Large intestine (tissue), 12 donors: ENCODE measurements at places on chromosomes 11 and 22. TPM values are rescaled to one million over a fixed set of nuclear protein-coding genes. Genes with fewer than 3 reads are reported as not detected.
A peak's percentile ranks its signal among the peaks of the same experiment; 100 is the strongest.

- no peak for DNase-seq
- H3K4me3 ChIP-seq: no peak overlapping the region
- H3K27me3 ChIP-seq: no peaks in the 10 kb centered on the region
- no peak overlapping the region for H3K27ac ChIP-seq
These were observed 26.5 kb downstream of the TRIM77 start for GRCh38 chr11:89736566-89736965.

DNA sequence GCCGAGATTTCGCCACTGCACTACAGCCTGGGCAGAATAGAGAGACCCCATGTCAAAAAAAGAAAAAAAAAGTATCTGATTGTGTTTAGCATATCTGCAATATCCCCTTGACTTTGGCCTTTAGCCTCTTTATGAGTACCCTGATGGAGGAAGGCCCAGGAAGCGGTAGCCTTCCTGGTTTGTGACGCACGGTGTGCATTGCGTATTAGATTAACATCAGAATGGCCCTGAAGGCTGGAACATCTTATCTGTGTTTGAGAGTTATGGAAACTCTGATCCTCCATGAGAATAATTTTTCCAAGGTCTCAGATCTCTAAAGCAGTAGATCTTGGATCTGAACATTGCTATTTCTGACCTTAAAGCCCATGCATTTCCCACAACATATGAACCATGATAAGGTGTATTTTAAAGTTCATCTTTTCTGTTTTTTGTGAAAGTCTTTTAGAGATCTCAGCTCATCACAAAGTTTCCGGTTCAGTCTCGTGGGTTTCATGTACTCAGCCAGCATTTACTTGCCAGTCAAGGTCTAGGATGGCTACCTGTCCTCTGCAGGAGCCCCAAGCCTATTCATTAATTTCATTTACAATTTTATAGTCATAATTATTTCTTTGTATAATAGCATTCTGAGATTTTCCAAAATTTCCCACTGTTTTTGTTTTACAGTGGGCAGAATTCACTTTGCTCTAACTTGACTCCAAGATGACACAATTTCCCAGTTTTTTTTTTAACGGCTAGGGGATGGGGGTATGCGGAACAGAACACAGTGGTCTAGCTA is 605 bp upstream of the FDX1 start:
- no peaks in the 10 kb centered on the region for H3K36me3 ChIP-seq
- H3K27ac ChIP-seq: peak overlapping the region; percentile 62
- H3K27me3 ChIP-seq: no peaks in the 10 kb centered on the region
- H3K4me1 ChIP-seq: peaks cover 27% of the 10 kb centered on the region
- DNase-seq: no peak

Gene GAL3ST3
- 0.39 TPM for polyA plus RNA-seq

Gene CCDC73
- 0.10 TPM for polyA plus RNA-seq

Gene ME3
- 25.0 TPM for polyA plus RNA-seq

DNA sequence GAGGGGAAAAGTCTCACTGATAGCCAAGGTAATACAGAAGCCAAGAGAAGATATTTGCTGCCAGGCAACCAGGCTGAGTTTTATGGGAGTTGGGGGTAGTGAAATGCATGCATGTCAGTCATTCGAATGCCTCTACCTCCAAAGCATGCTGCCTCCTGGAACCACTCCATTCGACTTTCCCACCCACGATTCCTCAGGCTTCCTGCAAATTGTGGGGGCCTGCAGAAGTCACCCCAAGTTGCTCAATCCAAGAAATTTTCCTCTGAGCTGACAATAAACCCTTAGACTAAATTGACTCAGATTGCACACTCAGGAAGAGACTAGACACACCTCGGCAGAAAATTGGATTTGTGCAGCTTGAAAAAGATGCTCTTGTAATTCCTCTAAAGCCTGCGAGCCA is 73.6 kb upstream of the GRK3 start:
- no peak overlapping the region for H3K27ac ChIP-seq
- peaks cover 8% of the 10 kb centered on the region for H3K4me1 ChIP-seq
- H3K27me3 ChIP-seq: peaks cover 6% of the 10 kb centered on the region
- DNase-seq: no peak
- H3K4me3 ChIP-seq: no peak overlapping the region

DNA sequence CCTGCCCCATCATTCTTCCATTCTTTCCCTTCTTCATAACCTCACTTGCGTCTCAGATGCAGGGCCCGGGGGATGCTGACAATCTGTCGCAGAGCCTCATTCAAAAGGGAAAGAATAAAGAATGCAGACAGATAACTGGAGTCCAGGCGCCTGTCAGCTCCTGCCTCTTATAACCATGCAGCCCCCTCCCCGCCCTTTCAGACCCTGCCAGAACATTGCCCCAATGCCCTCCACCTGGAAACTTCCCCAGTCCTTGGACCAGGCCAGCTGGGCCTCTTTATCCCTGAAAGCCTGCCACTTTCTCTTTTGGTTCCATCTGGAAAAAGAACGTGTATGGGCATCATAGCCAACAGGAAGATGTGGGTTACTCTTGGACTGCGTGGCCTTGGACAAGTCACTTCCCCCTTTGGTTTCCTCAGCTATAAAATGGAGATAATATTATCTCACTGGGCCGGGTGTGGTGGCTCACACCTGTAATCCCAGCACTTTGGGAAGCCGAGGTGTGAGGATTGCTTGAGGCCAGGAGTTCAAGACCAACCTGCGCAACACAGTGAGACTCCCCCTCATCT is 2.1 kb upstream of the TCF20 start:
- H3K27ac ChIP-seq: peak overlapping the region; percentile 59
- H3K4me3 ChIP-seq: no peak overlapping the region
- H3K27me3 ChIP-seq: no peaks in the 10 kb centered on the region
- DNase-seq: no peak
- H3K4me1 ChIP-seq: peaks cover 17% of the 10 kb centered on the region

DNA sequence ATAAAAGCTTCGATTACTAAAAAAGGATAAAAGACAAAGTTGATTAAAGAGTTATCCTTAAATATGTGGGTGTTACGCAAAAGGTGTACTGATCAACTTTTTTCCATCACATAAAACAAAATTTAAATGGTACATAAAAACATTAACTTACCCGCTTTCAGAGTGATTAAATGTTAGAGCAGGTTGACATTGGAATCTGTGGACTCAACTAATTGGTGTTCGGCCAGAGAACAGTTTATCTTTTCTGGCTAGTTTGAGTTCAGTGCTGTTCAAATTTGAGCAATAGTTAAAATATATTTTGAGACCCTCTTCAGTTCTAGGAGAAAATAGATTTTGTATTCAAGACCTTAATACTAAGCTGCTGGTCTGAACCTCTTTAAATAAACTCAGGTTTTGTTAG is 56.1 kb downstream of the ATM start:
- no peaks in the 10 kb centered on the region for H3K27me3 ChIP-seq
- no peak for DNase-seq
- no peaks in the 10 kb centered on the region for H3K4me1 ChIP-seq
- no peak overlapping the region for H3K27ac ChIP-seq
- peaks cover 13% of the 10 kb centered on the region for H3K36me3 ChIP-seq

Gene LRRC56
- 2.4 TPM for polyA plus RNA-seq

GRCh38 chr11:7571640-7572000 is 57.8 kb downstream of the PPFIBP2 start:
- H3K27me3 ChIP-seq: no peaks in the 10 kb centered on the region
- H3K4me1 ChIP-seq: peaks cover 52% of the 10 kb centered on the region
- no peak overlapping the region for H3K4me3 ChIP-seq
- peak; percentile 73 for DNase-seq
- peak overlapping the region; percentile 94 for H3K27ac ChIP-seq

DNA sequence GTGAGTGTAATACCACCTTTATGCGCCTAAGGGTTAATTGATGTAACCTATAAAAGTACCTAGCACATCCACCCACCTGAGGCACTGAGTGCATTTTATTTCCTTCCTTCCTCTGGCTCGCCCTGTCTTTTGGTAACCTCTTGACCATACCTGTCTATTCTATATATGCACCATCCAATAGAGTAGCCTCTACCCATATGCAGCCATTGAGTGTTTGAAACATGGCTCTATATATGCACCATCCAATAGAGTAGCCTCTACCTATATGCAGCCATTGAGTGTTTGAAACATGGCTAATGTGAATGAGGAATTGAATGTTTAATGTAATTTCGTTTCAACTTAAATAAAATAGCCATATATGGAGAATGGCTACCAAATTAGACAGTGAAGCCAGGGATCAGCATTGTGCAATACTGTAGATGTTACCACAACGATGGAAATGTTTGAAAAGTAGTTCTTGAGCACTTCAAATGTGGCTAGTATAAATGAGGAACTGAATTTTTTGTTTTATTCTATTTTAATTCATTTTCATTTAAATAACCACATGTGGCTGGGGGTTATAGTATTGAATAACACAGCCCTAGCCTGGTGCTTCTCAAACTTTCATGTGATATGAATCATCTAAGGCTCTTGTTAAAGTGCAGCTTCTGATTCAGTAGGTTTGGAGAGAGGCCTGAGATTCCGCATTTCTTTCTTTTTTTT is 33.8 kb downstream of the SLC35F2 start:
- H3K36me3 ChIP-seq: no peaks in the 10 kb centered on the region
- no peak for DNase-seq
- no peaks in the 10 kb centered on the region for H3K27me3 ChIP-seq
- no peak overlapping the region for H3K4me3 ChIP-seq

Gene SCUBE2
- 10.7 TPM for polyA plus RNA-seq

DNA sequence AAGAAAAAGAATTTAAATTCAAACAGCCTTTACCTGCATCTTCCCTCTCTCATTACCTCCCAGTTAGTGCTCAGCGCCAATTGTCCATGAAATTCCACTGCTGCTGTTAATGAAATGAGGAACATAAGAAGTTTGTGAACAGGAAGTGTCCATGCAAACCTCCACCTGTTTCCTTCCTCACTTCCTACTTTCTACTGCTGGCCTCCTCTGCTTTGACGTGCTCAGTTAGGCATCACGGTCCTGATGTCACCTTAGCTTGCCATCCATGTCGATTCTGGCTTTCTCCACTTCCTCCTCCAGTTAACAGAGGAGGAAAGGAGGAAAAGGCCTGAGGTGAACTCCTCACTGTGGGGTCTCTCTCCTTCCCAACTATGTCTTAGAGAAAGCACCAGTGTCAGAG is 26.9 kb upstream of the HTR3A start:
- H3K27me3 ChIP-seq: peaks cover 5% of the 10 kb centered on the region
- H3K4me3 ChIP-seq: no peak overlapping the region
- H3K4me1 ChIP-seq: no peaks in the 10 kb centered on the region
- no peaks in the 10 kb centered on the region for H3K36me3 ChIP-seq

GRCh38 chr11:105719073-105719822 is 109.4 kb downstream of the GRIA4 start:
- H3K4me3 ChIP-seq: no peak overlapping the region
- no peaks in the 10 kb centered on the region for H3K27me3 ChIP-seq
- H3K4me1 ChIP-seq: no peaks in the 10 kb centered on the region
- peak; percentile 32 for DNase-seq
- peak overlapping the region; percentile 63 for H3K27ac ChIP-seq

- H3K27me3 ChIP-seq: no peaks in the 10 kb centered on the region
- DNase-seq: no peak
- no peak overlapping the region for H3K27ac ChIP-seq
- H3K4me3 ChIP-seq: no peak overlapping the region
- H3K36me3 ChIP-seq: no peaks in the 10 kb centered on the region
These were observed 34.9 kb upstream of the PCF11 start for GRCh38 chr11:83122050-83122449.
